A549 treated with AZD2906 at 1 μM for 4 hours (cell line): ENCODE measurements at places on chromosomes 7 and 10. TPM values are rescaled to one million over a fixed set of nuclear protein-coding genes. Genes with fewer than 3 reads are reported as not detected.

The CASP7 gene
- 23.5 to 31.9 TPM (median 26.6 TPM) in 5 replicates for total RNA-seq

The ADAP1 gene
- total RNA-seq: 3.2 to 4.2 TPM (median 4.0 TPM) in 5 replicates

The SPDYE2 gene
- not detected in 5 replicates for total RNA-seq

The MXI1 gene
- 4.4 to 6.6 TPM (median 6.0 TPM) in 5 replicates for total RNA-seq

The ABCA13 gene
- total RNA-seq: 0.03 to 0.07 TPM (median 0.06 TPM) in 5 replicates

The NEUROD6 gene
- total RNA-seq: not detected in 5 replicates

The PRSS2 gene
- not detected in 5 replicates for total RNA-seq

The RNLS gene
- 6.9 to 9.3 TPM (median 8.8 TPM) in 5 replicates for total RNA-seq

The VPS26A gene
- total RNA-seq: 45.7 to 73.3 TPM (median 50.1 TPM) in 5 replicates

The GRM3 gene
- total RNA-seq: not detected in 5 replicates

The WNT8B gene
- 0.03 TPM in 1 of 5 replicates, not detected in the others for total RNA-seq

The MALRD1 gene
- not detected in 5 replicates for total RNA-seq

The ZNF467 gene
- total RNA-seq: 0.92 to 1.6 TPM (median 1.2 TPM) in 5 replicates

The ATOH7 gene
- total RNA-seq: 0.08 to 0.36 TPM (median 0.21 TPM) in 5 replicates

The SCIN gene
- total RNA-seq: 0.31 to 0.43 TPM (median 0.39 TPM) in 5 replicates

The PAXIP1 gene
- 11.7 to 14.1 TPM (median 13.5 TPM) in 5 replicates for total RNA-seq

The TRIL gene
- not detected in 5 replicates for total RNA-seq

The ADARB2 gene
- 0.06 to 0.17 TPM (median 0.06 TPM) in 3 of 5 replicates, not detected in the others for total RNA-seq

The RBAK gene
- total RNA-seq: 5.0 to 7.1 TPM (median 5.5 TPM) in 5 replicates

The PSD gene
- total RNA-seq: 0.18 to 0.60 TPM (median 0.42 TPM) in 5 replicates
